ENCODE measurements at places on chromosomes 2 and 18.

DNA sequence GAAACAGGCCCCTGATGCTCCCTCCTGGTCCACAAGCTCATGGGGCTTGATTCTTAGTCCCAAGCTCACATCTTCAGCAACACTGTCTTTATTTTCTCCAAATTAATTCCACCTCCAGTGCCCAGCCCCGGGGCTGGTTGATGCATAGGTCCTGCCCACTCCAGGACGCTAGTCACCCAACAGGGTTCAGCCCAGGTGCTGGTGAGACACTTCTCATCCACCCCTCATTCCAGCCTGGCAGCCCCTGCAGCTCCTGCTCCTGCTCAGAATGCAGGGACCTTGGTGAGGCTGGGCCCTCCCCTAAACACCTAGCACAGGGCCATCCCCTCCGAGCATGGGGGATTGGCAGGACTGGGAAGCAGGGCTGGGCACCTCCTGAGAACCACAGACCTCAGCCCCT, 25.7 kb downstream of the STEAP3 start:
- DNase-seq = no peak

- no peak for DNase-seq
These were observed 55.9 kb downstream of the CDCA7 start for GRCh38 chr2:173410579-173410978.

GRCh38 chr2:26617588-26618083, 23.5 kb downstream of the CIB4 start:
- DNase-seq = no peak

DNA sequence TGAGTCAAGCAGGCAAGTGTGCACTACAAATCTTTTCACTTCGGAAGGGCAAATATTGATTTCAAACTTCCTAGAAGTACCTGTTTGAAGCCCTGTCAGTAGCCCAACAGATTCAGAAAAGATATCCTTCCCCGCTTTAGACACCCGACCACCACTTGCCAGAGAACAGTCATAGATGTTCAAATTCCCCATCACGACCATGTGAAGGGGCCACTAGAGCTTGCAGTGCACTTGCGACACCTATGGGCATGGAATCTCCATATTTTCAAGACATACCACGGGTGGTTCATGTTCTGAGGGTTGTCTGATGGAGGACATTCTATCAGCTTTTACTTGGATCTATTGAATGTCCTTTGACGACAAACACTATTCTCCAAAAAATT, 23.8 kb downstream of the GNLY start:
- DNase-seq = no peak

DNA sequence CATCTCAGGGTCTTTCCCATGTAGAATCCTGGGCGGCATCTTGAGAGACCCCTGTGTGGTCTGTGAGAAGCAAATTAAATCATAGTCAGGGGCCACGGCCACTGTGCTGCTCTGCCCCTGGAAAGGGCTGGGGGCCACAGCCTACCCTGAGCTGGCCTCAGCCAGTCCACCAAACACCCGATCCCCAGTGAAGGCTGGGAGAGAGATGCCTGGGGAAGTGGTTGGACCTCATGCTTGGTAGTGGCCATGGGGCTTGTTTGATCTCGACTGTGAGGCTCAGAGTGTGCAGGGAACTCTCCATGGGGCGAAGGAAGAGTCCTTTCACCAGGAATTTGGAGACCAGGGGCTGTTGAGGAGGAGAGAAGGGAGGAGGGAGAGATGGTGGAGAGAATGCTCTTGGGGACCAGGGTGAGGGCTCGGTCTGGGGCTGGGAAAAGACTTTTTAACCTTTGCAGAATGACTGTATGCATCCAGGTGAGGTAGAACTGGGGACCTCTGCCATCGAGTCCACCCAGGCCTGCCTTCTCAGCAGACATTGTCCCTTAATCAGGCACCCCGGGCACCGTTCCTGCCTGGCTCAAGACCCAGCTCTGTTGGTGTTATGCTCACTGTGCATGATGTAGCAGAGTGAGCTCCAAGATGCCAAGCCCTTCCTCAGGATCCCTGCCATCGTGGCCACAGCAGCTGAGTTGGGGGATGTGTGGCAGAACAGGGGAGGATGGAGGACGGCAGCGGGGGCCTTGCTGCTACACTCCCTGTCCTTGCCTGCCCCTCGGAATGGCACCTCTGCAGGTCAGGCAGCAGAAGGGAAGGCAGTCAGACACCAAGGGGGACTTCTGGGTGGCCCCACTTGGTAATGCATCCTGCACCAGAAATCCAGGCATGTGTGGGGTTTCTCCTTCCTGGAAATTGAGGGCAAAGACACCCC, 249.9 kb downstream of the DYSF start:
- no peak for DNase-seq

DNA sequence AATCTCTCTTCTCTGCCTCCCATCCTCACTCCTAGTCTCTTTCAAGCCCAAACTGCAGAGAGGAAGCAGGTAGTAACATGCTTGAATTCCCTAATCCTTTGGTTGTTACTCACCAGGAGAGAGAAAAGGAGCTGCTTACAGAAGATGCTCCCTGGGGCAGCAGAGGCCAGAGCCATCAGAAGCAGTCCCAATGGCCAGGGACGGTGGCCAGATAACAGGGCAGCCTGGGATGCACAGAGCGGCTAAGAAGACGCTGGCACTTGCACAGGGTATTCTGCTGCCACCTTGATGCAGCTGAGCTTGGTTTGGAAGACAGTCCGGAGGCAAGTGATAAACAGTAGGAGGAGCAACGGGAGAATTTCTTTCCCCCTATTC, 250 bp downstream of the DSC1 start:
- DNase-seq = no peak

GRCh38 chr2:99863236-99863902, 279.0 kb downstream of the AFF3 start:
- no peak for DNase-seq

- DNase-seq = no peak
These were observed 259.0 kb downstream of the HNMT start for GRCh38 chr2:138223319-138223718.

DNA sequence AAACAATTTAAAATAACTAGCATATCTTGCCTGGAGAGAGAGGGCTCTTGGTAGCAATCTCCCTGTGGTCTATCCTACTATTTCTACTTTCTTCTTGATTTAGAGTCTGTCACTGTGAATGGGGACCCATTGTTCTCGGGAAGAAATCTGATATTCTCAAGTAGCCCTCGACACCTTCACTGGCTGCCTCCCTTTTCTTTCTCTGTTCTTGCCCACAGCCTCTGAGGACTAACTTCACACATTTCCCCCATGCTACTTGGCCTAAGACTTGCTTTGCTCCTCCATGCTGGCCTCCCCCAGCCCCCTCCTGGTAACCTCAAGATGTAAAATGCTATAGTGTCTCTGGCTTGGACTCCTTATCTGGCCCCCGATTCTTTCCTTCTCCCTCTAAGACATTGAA, 58.8 kb upstream of the NT5C1B start:
- no peak for DNase-seq

- DNase-seq = no peak
These were observed 108.5 kb upstream of the LYPD6 start for GRCh38 chr2:149221898-149222297.

Measured in stimulated activated CD8-positive, alpha-beta memory T cell treated with anti-CD3 and anti-CD28 coated beads, Interleukin-4, amount 100 ng/mL, for 1 hour (primary cell).